ENCODE measurements at places on chromosomes 1 and 21.

- DNase-seq: no peak
These were observed 4.9 kb downstream of the GREM2 start for GRCh38 chr1:240607006-240607405.

DNA sequence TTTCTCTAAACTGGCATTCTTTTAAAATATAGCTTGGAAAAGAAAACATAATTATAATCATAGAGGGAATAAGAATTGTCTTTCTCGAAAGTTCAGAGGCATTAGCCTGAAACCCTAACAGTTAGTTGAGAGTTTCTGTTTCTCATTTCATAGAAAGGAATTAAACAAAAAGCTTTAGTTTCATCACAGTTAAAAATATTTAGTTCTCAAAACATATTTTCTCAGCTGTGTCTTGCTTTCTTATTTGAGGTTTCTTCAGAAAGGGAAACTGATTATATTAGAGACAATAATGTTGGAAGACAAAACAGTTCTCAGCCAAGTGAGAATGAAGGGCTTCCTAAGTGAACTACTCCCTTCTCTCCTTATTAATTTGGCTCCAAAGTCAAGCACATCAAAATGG, 75.4 kb upstream of the C1orf105 start:
- DNase-seq: no peak

GRCh38 chr1:113983826-113984225, 4.6 kb downstream of the OLFML3 start:
- no peak for DNase-seq

GRCh38 chr1:1529936-1530335, 10.5 kb downstream of the TMEM240 start:
- no peak for DNase-seq

- no peak for DNase-seq
These were observed 85.9 kb downstream of the KIF26B start for GRCh38 chr1:245240648-245241165.

- DNase-seq: no peak
These were observed 123.1 kb downstream of the AKT3 start for GRCh38 chr1:243726806-243727502.

- no peak for DNase-seq
These were observed 14.7 kb downstream of the CAMK1G start for GRCh38 chr1:209598227-209598626.

DNA sequence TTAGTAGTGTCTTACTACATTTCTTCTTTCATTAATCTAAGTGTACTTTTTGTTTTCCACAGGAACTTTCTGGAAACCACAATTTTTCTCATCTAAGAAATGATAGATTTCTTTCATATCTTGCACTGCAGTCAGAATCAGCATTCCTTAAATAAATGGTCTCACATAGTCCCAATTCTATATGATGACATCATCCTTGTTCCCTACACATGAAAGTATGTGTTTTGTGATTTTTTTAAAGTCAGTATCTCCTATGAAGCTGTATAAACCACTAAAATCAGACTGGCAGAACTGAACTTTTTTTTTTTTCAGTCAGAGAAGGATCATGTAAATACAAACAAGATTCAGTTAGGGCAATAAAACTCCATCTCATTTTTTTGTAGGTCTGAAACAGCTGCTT, 742.6 kb upstream of the CXADR start:
- no peak for DNase-seq

- DNase-seq: no peak
These were observed 98.5 kb downstream of the RERE start for GRCh38 chr1:8718850-8719361.

DNA sequence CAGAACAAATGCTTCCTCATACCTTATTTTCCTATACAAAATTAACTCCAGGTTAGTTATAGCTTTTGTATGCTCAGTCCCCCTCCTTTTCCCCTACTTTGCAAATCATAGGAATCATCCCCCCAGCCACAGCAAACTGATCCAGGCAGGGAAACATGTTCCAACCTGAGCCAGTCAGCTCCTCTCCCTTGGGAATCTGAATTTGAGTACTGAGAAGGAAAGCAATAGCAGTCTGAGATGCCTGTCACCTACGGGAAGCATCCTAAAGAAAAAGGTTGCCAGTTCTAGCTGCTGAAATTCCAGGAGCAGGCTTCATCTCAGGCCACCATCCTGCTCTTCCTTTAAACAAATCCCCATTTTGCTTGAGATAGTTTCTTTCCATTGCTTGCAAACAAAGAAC, 6.9 kb downstream of the ADSS2 start:
- peak; percentile 30 for DNase-seq

DNA sequence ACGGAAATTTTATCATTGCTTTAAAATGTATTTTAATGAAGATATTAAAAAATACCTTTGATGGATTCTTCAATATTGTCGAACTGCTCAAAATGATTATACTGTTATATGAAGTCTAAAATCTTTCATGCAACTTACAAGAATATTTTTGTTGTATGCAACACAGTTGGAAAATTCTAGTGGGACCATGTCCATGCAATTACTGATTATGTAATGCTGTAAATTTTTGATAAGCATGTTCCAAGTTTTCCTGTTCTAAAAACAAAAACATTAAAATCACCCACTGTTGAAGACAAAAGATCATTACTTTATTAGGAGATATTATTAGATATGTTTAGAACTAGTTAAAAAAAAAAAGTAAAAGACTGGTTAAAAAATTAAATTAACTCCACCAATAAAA, 132.8 kb downstream of the NFIA start:
- DNase-seq: no peak

GRCh38 chr1:162381941-162382750, 618 bp downstream of the C1orf226 start:
- no peak for DNase-seq

- no peak for DNase-seq
These were observed 57.6 kb upstream of the FMO3 start for GRCh38 chr1:171032822-171033702.

DNA sequence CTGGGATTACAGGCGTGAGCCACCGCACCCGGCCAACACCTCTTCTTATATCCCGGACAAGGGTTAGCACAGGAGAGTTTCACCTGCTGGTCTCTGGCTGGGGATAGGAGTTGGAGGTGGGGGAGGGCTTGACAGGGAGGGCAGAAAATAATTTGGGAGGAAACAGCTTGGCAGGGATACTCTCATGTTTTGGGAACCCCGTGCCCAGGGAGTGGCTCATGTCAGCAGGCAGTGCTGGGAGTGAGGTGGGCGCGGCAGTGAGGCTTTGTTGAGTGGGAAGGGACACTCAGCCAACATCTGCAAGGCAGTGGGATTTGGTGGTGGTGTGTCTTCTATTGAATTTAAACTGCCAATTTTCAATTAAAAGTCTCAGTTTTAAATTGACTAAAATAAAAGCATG, 1.1 kb upstream of the THEM5 start:
- no peak for DNase-seq

DNA sequence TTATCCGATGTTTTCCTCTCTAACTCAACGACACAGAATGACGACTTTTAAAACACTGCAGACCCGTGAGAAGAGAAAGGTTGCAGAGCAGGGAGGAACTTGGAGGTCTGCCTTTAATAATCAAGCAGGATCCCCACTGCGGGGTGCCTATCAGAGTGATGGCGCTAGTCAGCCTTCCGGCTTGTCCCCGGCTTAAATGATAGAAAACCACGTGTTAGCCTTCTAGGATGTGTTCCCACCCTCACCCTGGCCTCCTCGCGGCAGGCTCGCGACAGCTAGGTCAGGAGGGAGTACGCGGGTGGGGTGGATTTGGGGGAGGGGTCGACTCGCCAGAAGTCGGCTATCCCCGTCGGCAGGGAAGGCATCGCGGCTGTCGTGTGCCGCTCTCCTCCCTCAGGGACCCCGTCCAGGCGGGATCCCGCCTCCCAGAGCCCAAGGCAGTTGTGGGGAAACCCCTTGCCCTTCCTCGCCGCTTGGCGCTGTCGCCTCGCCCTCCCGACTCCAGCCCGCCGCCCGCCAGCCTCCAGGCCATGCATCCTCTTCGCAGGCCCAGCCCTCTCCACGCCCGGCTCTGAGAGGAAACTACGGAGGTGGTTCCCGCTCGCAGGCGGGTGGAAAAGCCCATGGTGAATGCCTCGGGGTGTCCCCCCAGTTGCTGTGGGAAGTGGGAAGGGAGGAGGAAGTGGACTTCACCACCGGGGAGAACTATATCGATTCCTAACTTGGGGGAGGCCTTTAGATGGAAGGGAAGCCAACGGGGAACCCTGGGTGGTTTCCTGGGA, 1.1 kb upstream of the SMG7 start:
- DNase-seq: peak; percentile 41

DNA sequence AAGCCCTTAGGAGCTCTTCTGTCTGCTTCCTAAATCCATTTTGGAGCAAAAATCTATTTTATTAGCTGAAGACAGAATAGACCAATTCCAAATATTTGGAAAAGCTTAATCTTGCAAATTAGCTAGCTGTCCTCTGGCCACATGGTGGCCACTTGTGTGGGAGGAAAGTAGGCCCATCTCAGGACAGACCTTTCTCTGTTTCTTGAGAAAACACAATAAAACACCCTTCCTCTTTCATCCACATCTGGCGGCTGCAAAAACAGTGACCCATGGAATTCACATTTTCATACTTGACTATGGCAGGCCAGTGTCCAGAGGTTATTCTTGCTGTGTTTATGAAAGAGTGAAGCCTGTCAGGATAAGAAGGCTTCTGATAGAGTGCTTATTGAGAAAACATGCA, 275.6 kb downstream of the PLPP3 start:
- DNase-seq: no peak

- no peak for DNase-seq
These were observed 114.4 kb downstream of the CENPF start for GRCh38 chr1:214717351-214717750.

GRCh38 chr1:45608175-45609156, 15.4 kb downstream of the CCDC17 start:
- no peak for DNase-seq

DNA sequence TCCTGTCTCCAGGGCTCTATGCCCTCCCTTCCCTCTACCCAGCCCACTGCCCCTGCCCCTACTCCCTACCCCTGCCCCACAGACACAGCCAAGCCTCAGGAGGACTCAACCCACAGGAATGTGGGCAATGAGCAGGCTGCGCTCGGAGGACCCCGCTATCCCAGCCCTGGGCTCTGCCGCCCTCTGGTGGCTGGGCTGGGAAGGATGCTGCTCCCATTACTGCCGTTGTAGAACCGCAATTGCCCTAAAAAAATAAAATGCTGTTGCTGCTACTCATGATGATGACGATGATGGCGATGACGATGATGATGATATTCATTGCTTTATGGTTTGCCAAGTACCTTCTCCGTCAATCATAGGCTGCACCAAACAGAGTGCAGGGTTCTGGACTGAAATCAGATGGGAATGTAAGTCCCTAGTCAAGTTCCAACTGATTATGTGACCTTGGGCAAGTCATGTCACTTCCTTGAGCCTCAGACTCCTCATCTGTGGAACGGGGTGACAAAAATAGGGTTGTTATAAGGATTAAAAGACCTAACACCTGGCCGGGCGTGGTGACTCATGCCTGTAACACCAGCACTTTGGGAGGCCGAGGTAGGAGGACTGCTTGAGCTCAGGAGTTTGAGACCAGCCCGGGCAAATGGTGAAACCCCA, 24.6 kb downstream of the ARHGEF19 start:
- no peak for DNase-seq

GRCh38 chr1:179369751-179370341, 4.1 kb downstream of the AXDND1 start:
- peak; percentile 2 for DNase-seq

DNA sequence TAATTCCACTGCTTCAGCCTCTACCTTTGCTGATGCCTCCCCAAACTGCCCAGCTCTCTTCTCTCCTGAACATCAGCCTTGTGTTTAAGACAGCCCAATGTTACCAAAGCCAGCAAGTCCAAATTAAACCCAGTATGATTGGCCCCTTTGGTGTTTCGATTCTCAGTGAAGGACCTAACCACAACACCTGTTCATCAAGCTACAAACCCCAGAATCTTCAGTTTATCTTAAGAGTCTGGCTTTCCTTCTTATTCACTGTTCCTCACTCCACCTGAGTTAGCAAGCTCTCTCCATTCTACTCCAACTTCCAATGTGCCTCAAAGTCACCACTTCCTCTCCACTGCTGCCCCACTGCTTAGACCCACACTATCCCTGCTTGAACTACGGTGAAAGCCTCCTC, 25.5 kb upstream of the ITPKB start:
- no peak for DNase-seq

GRCh38 chr1:33000427-33001026, 35.9 kb upstream of the RNF19B start:
- DNase-seq: no peak

DNA sequence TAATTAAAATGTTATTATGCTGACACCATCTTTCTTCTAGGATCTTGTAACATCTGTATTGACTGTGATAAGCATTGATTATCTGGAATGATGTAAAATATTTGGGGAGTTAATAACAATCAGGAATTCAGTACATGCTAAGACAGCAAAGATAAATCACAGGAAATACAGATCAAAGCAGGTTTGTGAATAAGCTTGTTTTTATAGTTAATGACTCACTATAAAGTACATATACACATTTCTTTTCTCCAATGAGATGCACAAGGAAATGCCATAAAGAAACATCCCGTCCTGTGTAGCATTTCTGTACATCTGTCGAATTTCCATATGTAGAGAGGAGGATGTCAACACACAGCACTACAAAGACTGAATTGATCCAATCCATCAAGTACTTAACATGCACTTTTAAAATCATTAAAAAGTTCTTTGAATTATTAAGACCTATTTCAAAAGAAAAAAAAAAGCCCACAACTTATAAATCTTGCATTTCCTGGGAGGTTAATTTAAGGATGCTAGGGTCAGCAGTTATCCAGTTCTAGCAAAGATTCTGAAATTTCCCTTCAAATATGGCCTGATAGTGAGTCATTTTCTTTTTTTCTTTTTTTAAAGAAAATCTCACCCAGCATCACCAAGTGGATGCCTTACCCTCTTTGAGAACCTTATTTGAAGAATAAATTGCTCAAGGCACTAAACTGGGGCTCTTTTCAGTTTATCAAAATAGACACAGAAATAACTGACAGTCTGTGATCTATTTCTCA, 243.2 kb upstream of the NR5A2 start:
- no peak for DNase-seq

GRCh38 chr1:86913399-86913895, 479 bp downstream of the SELENOF start:
- no peak for DNase-seq

DNA sequence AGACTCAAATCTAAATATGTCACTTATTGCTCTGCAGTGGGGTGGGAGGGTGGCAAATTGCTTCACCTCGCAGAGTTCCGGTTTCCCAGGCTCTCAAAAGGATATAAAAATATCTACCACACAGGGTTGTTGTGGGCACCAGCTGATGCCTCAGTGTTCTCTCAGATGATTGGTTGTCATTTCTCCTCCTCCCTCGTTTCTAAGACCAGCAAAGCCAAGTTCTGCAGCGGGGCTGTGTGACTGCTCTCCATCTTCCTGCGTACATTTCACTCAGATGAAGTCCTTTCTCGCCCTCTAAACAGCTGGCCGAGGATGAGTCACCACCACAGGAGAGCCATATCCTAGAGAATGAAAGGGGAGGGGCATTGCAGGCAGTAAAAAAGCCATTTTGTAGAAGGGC, 35.0 kb upstream of the VWA5B1 start:
- DNase-seq: no peak

- no peak for DNase-seq
These were observed 3.7 kb downstream of the SLC45A3 start for GRCh38 chr1:205676597-205676996.

- DNase-seq: no peak
These were observed 37.7 kb upstream of the PTBP2 start for GRCh38 chr1:96683931-96684330.

GRCh38 chr1:180908074-180908765, 4.5 kb upstream of the KIAA1614 start:
- no peak for DNase-seq
